NCI-H2029 (cell line): ENCODE measurements at places on chromosomes 5 and 9.

DNA sequence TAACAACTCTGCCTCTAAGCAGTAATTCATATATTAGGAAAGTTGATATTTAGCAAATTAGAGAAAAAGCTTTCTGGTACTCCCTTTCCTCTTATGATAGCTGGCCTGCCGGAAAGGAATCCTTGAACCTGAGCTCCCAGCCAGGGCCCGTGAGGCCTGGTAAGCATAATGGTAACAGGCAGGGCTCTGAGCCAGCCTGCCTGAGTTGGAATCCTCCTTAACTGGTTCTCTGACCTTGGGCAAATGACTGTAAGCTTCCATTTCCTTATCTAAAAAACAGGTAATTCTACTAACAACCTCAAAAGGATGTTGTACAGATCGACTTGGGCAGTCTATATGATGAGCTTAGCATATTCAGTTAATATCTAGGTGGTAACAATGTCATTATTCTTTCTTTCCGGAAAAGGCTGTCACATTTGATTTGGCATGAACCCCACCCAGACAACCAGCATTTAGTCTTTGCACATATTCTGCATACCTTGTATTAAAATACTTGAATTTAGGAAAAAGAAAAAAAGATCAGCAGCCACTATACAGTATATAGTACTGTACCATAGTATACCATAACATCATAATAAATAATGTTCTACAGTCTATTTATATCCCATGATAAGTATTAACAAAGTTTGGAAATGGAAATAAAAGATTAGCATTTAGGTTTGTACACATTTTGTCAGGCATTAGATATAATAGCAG, 55.7 kb upstream of the MAP3K1 start:
- no peak for DNase-seq

GRCh38 chr5:95283761-95284571, 928 bp downstream of the MCTP1 start:
- DNase-seq: peak; percentile 53

DNA sequence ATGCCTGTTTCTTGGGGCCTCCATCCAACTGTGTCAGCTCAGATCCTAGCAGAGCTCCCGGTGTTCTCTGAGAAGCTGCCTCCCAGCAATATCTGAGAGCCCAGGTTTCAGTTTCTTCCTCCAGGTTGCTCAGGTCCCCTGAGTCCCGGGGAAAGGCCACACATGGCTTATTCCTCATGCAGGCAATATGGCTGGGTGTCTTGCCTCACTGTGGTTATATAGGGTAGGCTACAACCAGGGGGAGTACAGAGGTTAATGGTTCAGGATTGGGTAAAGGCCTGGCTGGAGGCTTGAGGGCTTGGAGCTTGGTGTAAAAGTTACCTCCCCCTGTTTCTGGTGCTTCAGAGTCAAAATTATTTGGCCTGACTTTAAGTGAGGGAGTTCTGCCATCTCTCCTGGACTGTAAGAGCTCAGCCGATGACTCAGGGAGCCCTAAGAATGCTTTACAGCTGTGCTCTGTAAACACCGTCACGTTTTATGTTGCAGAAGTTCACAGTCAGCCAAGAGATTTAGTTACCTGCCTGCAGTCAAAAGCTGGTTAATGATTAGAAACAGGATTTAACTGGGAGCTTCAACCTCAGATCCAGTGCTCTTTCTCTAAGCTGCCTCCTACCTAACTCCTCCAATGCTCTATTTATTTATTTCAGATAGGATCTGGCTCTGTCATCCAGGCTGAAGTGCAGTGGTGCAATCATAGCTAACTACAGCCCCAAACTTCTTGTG, 24.3 kb upstream of the UBAP2 start:
- no peak for DNase-seq

DNA sequence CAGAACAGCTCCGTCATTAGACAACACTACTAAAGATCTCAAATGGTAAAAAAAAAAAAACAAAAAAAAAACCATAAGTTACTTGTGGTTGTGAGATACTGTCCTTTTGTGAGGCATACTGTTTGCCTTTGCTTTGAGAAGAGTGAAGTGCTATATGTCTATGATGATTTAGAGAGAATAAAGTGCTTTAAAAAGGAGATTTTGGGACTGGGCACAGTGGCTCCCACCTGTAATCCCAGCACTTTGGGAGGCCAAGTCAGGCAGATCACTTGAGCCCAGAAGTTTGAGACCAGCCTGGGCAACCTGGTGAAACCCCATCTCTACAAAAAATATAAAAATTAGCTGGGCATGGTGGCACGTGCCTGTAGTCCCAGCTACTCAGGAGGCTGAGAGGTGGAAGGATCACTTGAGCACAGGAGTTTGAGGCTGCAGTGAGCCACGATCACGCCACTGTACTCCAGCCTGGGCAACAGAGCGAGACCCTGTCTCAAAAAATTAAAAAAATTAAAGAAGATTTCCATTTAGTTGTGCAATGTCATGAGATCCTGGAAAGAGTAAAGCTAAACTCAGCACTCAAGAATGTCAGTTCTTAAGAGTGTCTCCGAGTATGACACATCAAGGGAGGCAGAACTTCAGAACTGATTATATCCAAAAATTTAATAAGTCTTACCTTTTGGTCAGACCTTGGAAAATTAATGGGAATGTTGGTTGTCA, 87.3 kb downstream of the PRDM6 start:
- no peak for DNase-seq

- DNase-seq: peak; percentile 42
These were observed at the start of gene CNTFR for GRCh38 chr9:34589636-34590380. CNTFR (minus strand) TSS chr9:34589724; CDS start chr9:34568981, 20,743 bp downstream.

GRCh38 chr9:35682051-35682450, 7.7 kb downstream of the TPM2 start:
- DNase-seq: no peak

DNA sequence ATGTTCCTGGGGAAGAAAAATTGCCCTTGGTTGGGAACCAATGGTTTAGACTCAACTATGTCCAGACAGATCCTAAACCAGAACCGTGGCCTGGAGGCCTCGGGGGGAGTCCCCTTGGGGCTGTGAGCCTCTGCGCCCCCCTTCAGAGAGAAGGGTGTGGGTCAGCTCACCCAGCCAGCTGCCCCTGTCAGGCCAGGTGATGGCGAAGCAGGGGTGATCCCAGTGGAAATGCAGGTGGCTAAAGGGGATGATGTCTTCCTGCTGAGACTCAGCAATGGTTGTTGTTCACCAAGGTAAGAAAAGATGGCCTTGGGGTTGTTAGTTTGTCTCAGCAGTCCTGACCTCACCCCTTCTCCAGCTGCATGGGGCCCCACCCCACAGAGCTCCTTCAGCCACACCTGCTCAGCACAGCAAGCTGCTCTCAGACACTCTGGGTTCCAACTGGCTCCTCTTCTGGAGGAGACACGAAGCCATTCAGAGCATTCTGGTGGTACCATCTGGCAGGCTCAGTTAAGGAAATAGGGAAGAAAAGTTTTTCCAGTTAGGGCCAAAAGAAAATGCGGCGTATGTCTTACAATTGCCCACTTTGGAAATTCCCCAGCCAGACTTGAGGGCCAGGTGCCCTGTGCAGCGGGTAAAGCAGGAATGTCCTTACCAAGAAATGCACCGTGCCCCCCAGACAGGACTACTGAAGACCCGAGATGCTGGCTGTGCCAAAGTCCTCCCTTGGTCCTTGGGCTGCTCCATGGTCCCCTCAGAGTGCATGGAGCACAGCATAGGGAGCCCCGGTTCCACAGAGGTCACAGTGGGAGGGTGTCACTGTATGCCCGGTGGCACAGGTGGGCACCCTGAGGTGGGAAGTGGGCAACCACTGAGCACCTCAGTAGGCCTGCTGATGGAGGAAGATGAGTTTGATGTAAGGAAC, 90.2 kb downstream of the NSUN2 start:
- DNase-seq: no peak

DNA sequence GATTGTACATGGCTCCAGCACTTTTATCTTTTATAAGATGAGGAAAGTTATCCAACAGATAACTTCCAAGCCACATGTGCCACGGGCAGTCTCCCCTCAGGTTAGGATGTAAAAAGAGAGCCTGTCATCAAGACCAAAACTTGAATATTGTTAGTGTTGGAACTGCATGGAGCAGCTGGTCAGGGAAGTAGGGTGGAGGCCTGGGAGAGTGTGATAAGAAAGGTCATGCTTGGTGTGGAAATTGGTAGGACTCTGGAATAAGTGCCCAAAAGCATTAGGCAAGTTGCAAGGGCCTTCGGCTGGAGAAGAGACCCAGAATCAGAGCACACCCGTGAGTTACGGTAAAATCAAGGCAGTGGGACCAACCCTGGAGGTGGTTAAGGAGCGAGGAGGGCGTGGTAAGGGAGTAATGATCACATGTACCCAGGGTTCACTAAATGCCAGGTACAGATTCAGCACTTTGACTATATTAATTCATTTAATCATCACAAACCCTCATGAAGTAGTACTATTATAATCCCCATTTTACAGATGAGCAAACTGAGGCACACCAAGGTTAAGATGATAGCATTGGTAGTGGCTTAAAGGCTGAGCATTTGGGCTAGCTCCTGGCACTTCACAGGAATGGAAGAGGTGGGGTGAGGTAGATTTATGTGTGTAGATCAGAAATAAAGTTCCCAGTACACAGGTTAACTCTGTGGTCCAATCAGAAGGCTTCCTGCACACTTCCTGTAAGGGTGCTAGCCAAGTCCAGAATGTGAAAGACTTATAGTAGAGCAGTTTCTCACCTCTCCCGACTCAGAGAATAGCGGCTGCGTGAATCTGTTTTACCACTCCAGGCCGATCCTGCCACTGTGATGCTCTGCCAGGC, 96.5 kb upstream of the ZNF608 start:
- DNase-seq: no peak
